Stimulated activated CD8-positive, alpha-beta memory T cell treated with anti-CD3 and anti-CD28 coated beads, Interleukin-7, amount 100 ng/mL, for 4 hours (primary cell): ENCODE measurements at places on chromosomes 3 and 15.

DNA sequence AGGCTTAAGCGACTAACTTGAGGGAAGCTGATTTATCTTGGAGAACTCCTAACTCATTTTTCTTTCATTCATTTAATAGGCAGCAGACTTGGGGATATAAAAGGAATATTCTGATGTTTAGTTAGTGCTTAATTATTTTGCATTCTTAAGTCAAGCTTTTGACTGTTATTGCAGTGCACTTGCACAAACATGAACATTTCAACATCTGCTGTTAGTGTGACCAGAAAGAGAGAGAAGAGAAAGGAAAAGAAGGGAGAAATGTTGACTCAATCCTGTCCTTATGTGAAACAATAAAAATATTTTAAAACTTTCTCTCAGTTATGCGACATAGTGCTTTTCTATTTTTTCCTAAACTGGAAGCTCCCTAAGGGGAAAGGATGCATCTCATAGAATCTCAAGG, 507.8 kb downstream of the LPP start:
- DNase-seq: no peak

- no peak for DNase-seq
Measured at GRCh38 chr3:49914906-49915305, 11.2 kb upstream of the MST1R start.

GRCh38 chr3:46632792-46633191, 20.5 kb downstream of the FAM240A start:
- no peak for DNase-seq

- DNase-seq: no peak
Measured at GRCh38 chr3:127150513-127151250, 42.2 kb upstream of the PRR23E start.

GRCh38 chr15:34655326-34655725, 71.9 kb upstream of the GOLGA8B start:
- no peak for DNase-seq

GRCh38 chr15:48131324-48131723, 10.5 kb downstream of the SLC24A5 start:
- DNase-seq: no peak

DNA sequence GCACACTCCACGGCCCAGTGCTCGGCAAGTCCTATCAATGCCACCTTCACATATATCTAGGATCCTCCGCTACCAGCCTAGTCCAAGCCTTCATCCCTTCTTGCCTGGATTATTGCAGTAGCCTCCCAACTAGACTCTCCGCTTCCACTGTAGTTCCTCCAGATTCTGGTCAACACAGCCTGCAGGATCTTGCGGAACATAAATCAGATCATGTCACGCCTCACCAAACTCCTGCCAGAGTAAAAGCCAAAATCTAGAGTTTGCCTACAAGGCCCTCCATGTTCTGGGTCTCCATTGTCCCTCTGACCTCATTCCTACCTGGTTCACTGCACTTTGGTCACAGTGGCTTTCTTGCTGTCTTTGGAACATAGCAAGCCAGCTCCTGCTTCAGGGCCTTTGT, 3.6 kb downstream of the BDH1 start:
- no peak for DNase-seq

- DNase-seq: no peak
Measured at GRCh38 chr15:74408815-74409214, 24.9 kb downstream of the SEMA7A start.

DNA sequence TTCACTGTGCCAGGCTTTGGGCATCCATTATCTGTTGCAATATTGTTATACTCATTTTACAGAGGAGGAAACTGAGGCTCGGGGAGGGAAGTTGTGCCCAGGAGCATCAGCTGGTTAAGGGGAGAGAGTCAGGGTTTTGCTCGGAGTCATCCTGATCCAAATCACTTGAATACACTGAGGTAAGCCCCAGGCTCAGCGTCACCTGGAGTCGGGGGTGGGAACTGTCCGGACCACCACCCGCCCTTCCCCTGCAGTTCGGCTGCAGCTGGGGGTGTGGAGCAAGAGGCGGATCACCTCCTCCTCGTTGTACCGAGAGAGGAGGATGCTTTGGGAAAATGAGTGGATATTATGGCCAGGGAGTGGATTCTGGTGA, 646 bp downstream of the HRH1 start:
- DNase-seq: no peak

DNA sequence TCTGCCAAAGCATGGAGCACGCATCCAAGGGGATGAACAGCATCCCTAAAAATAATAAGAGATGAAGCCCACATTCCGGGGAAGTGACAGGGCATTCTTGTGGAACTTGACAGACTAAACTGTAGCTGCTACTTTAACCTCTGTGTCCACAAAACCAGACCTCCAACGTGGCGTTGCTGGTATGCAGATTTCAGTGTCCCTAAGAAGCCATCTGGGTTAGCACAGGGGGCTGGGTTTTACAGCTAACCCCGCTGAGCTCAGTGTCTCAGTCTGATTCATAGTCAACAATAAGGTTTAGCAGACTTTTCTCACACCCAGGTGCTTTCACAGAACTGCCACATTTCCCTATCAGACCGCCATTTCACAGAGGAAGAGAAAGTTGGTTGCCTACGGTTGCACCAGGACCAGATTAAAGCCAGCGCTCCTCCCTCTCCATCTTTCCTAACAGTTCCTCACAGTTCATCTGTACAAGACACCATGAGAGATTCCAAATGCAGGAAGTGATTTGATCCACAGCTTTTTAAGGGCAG, 61.6 kb upstream of the CTDSPL start:
- no peak for DNase-seq

DNA sequence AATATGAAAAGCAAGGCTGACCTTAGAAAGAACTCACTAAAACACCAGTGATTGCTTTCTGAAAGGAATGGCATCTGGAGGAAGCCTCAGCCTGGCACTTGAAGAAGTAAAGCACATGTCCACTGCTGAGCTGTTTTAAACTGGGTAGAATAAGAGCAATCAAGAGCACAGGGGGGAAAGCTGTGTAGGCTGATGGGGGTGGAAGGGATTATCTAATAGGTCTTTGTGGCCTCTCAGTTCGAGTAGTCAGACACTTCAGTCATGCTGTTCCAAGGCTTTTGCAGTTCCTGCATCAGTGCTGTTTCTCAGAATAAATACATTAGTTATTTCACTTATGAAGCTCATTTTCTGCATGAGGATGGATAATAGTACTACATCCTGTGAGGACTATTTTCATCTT, 22.6 kb downstream of the CCDC191 start:
- no peak for DNase-seq

DNA sequence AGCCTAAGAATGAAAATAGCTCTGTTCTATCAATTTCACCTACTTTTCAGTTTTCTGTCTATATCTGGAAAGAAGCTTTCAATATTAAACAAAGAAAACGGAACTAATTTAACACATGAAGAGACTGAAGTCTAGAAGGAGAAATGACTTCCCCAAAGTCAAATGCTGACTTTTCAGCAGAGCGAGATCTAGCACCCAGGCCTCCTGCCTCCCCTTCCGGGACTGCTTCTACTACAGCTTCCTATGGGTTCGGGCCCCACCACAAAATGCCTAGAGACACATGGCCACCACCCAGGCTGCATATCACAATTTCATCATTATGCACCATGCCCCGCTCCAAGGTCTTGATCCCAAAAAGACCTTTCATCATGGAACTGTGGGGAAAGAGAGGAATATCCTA, 104.5 kb downstream of the SST start:
- no peak for DNase-seq

DNA sequence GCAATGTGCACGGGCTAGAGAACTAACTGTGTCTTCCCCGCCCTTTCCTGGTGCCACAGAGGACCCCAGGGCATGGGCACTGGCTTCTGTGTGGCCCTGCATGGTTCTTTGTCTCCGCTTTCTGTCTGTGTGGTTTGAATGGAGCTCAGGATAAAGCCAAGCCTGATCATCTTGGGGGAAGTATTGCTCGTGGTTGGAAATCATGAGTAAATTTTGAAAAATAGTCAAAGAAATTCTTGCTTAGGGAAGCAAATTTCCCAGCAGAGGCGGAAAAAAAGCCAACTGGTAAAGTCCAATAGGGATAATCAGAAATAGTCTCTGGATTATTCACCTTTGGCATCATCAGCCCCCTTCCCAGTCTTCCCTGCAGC, 55.4 kb downstream of the MAGEF1 start:
- DNase-seq: no peak

GRCh38 chr15:41804361-41804760, 23.5 kb upstream of the JMJD7 start:
- no peak for DNase-seq

DNA sequence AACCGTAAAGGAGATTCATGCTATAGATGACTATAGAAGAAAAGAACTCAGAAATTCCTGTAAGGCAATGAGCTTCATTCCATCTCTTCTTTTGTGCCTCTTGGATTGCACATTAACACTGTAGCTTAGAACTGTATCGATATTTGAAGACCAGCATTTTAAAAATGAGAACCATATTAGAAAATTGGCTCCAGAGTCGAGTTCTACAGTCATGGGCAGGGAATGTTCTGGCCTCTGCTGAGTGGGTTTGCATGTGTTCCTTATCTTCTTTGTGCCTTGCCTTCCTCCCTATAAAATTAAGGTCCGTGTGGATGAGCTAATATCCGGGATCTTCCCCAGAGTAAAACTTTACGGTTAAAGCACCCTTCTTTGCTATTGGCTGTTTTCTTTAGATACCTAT, 77.4 kb upstream of the PLCL2 start:
- no peak for DNase-seq

- DNase-seq: no peak
Measured at GRCh38 chr3:46565077-46565476, 1.0 kb downstream of the LRRC2 start.

GRCh38 chr15:26095710-26096330, 232.7 kb upstream of the ATP10A start:
- no peak for DNase-seq

- peak; percentile 43 for DNase-seq
Measured at GRCh38 chr3:14216257-14217048, 37.8 kb downstream of the LSM3 start.

- no peak for DNase-seq
Measured at GRCh38 chr3:149251186-149251585, 29.6 kb upstream of the CP start.

DNA sequence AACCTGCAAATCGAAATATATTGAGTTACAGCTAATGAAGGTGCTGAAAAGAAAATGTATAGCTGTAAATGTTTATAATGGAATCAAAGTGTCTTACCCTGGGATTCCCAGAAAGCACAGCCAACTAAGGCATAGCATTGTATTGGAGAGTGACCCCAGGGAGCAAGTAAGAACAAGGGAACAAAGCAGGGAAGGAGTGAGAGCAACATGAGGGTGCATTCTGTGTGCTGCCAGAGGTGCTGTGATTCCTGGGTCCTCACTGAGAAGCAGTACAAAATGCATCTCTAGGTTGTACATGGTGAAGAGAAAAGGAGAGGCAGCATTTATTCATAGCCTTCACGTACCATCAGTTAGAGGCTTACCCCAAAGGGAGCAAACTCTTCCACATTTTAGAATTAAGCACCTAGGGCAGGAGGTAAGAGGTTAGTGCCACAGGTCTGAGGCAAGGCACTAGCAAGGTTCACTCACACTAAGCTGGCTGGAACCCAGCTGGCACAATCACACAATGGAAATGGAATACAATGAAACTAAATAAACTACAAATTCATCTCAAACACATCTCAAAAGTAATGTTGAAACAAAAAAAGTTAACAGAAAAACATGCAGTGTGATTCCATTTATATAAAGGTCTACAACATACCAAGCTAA, 151.5 kb upstream of the C2CD4B start:
- DNase-seq: no peak

DNA sequence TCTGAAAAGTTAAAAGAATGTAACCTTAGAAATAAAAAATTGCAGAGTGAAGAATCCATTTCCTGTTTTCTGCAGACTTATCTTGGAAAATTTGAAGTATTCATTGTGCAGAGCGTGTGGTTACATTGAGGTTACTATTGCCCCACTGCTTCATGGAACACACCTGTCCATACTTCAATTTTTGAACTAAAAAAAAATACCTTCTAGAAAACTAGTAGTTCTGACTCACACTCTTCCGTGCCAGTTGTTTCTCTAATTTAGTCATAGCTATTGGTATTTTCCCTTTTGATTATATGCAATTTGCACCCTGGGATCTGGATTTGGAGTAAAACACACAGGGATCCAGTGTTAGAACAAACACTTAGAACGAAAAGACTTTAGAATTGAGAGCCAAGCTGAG, 111.8 kb upstream of the LYSMD4 start:
- DNase-seq: no peak

- no peak for DNase-seq
Measured at GRCh38 chr3:106810300-106810875, 566.9 kb upstream of the CCDC54 start.

- no peak for DNase-seq
Measured at GRCh38 chr15:85691350-85692240, 103.1 kb downstream of the KLHL25 start.

DNA sequence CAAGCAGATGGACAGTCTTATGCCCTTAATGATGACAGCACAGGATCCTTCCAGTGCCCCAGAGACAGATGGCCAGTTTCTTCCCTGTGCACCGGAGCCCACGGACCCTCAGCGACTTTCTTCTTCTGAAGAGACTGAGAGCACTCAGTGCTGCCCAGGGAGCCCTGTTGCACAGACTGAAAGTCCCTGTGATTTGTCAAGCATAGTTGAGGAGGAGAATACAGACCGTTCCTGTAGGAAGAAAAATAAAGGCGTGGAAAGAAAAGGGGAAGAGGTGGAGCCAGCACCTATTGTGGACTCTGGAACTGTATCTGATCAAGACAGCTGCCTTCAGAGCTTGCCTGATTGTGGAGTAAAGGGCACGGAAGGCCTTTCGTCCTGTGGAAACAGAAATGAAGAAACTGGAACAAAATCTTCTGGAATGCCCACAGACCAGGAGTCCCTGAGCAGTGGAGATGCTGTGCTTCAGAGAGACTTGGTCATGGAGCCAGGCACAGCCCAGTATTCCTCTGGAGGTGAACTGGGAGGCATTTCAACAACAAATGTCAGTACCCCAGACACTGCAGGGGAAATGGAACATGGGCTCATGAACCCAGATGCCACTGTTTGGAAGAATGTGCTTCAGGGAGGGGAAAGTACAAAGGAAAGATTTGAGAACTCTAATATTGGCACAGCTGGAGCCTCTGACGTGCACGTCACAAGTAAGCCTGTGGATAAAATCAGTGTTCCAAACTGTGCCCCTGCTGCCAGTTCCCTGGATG, 198.7 kb downstream of the AKAP13 start:
- DNase-seq: no peak

DNA sequence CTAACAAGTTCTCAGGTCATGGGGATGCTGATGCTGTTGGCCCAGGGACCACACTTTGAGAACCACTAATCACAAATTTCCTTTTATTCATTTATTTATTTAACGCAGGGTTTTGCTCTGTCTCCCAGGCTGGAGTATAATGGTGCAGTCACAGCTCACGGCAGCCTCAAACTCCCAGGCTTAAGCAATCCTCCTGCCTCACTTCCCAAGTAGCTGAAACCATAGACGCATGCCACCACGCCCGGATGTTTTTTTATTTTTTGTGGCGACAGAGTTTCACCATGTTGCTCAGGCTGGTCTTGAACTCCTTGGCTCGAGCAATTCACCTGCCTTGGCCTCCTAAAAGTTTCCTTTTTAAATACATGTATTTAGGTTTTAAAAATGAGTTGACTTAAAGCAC, 20.7 kb upstream of the ISLR2 start:
- DNase-seq: no peak
